ENCODE measurements at places on chromosomes 12 and 14.

DNA sequence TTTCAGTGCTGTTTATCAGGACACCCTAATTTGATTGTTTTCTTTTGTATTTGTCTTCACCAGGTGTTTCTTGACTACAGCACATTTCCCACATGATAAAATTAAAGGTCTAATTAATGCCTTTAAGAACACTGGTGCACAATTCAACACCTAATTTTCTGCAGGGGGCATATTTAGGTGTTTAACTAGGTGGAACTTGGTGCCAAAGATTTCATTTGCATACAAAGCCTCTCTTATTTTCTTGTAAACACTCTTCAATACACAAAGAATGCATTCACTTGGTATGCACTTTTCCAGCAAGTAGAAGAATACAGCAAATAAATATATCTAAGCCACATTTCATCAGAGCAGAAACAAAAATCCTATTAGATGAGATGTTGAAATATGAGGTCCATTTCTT lies 646.2 kb upstream of the FOXG1 start:
- no peak for DNase-seq

DNA sequence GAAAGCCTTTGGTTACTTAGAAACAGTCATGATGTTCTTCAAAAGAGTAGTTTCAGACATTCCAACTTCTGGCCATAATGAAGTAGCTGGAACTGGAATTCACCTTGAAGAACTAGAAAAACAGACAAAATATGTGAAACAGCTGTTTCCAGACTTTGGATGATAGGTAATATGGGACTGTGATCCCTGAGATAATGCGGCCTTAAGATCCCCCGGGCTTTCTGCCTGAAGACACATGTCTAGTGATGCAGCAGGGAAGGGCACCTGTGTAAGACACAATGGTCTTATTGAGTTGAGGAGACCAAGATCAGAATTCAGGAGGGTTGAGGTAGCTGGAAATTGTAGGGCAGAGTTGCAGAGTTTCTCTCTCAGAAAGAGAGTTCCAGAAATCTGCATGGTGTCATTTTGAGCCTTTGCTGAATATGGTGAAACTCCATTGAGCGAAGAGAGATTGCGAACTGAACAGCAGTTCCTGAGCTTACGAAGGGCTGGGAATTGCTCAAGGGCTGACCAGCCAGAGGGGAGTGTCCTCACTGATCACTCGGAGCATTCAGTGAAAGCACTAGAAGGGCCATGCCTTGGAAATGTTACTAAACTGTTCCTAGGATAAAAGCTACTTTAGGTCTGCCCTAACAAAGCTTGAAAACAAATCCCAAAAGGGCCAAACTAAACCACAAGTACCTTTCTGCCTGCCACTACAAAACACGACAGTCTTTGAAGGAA lies 41.7 kb upstream of the FRS2 start:
- no peak for DNase-seq

DNA sequence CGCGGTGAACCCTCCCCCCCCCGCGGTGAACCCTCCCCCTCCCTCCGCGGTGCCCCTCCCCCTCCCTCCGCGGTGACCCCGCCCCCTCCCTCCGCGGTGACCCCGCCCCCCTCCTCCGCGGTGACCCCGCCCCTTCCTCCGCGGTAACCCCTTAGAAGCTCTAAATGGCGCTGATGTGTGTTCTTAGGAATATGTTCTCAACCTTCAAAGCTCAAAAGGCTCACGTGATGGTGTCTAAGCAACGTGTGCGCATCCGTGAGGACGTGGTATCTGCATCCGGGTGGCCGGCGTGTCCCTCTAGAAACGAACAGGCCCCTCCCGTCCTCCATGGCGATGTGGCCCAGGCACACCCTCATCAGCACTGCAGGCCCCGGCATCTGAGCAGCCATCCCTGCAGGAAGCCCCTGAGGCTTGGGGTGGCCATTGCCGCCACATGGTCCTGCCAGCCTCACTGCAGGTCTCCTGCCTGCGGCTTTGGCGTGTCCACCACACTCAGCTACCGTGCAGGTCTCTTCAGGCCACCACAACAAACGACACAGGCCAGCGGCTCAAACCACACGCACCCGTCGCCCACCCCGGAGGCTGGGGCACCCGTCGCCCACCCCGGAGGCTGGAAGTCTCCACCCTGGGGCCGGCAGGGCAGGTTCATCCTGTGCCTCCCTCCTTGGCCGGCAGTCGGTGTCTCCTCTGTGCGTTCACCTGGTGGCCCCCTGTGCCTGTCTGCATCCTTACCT lies 14.5 kb upstream of the FBRSL1 start:
- no peak for DNase-seq

GRCh38 chr12:6778217-6778573 lies 5.9 kb downstream of the LAG3 start:
- peak; percentile 64 for DNase-seq

DNA sequence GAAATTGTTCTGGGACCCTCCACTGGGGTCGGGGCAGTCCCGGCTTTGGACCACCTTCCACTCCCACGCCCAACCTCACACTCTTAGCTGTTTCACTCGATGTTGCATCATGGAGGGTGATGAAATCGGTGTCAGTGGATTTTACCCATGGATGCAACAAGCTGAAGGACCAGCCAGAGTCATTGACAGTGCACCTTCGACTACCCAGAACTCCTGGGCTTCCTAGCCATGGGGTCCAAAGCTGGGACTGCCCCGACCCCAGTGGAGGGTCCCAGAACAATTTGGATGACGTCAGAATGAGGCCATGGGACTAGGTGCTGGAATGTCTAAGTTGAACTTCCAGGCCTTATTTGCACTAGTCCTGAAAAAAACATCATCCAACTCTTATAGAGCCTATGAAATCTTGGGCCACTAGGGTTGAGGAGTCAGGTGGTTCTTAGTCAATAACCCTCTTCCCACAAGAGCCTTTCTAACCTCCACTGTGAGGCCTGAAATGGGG lies 882 bp upstream of the IL23A start:
- no peak for DNase-seq

DNA sequence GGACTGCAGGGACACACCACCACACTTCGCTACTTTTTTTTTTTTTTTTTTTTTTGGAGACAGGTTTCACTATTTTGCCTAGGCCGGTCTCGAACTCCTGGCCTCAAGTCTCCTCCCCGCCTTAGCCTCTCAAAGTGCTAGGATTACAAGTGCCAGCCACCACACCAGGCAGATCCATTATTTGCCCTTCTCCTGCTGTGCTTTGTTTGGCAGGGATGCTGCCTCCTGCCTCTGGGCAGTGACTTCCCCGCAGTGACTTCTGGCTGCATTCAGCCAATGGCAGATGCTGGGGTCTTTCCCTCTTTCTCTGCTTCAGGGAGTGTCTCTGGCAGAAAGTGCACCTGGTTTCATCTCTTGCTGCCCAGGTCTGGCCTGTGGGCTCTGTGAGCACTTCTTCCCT lies 6.7 kb upstream of the MORN3 start:
- DNase-seq = no peak

DNA sequence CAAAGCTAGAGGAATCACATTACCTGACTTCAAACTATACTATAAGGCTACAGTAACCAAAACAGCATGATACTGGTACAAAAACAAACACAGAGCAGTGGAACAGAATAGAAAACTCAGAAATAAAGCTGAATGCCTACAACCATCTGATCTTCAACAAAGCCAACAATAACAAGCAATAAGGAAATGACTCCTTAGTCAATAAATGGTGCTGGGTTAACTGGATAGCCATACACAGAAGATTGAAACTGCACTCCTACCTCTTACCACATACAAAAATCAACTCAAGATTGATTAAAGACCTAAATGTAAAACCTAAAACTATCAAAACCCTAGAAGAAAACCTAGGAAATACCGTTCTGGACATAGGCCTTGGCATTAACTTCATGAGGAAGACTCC lies 182.6 kb upstream of the CNOT2 start:
- DNase-seq = no peak

DNA sequence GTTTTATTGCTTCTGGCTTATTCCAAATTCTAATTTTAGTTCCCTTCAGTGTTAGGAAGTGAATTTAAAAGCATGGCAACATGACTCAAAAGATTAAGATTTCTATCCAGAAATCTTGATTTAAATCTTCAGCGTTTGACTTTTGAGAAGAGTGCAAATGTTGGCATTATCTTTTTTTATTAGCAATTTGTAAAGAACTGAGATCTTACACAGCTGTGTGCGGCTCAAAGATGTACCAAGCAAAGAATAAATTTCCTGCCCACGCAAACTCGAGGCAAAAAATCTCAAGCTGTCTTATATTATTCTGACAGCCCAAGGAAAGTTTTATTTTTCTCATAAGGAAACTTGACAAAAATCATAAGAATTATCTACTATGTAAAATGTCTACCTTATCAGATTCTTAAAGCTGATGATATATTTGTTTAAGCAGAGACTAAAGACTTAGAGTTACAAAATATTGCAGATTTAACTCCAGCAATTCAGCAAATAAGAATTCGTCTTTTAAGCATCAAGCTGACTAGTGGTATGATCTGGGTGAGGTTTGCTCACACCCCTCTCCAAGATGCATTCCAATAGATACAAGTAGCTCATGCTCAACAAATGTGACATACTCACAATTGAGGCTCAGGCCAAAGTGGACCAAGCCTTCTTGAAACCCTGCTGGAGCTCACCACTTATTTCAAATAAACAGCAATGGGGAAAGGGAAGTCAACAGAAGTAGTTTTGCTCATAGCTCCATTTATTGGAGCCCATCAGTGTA lies 47.4 kb upstream of the POC1B start:
- no peak for DNase-seq

GRCh38 chr14:29310210-29310609 lies 543.6 kb downstream of the FOXG1 start:
- no peak for DNase-seq

- no peak for DNase-seq
Observed at GRCh38 chr12:110354172-110354780, 49.2 kb downstream of the ANAPC7 start.

DNA sequence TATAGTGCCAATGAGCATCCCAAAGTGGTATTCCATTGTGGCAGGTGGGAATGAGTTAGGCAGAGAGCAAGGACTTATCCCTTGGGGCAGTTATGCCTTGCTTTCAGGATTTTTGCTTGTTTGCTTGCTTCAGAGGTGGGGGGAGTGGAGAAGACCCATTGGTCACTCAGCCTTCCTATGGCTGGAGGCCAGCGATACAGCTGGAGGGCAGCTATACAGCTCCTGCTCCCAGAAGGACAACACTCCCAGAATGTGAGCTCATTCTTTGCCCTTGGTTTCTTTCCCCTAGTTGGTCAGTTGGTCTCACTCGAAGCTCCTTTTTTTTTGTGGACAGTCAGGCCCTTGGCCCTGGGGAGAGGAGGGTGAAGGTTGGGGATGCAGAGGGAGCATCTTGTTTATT lies 14.5 kb downstream of the KRT83 start:
- DNase-seq = no peak

- no peak for DNase-seq
Observed at GRCh38 chr14:99564256-99564925, 39.6 kb downstream of the CCDC85C start.

DNA sequence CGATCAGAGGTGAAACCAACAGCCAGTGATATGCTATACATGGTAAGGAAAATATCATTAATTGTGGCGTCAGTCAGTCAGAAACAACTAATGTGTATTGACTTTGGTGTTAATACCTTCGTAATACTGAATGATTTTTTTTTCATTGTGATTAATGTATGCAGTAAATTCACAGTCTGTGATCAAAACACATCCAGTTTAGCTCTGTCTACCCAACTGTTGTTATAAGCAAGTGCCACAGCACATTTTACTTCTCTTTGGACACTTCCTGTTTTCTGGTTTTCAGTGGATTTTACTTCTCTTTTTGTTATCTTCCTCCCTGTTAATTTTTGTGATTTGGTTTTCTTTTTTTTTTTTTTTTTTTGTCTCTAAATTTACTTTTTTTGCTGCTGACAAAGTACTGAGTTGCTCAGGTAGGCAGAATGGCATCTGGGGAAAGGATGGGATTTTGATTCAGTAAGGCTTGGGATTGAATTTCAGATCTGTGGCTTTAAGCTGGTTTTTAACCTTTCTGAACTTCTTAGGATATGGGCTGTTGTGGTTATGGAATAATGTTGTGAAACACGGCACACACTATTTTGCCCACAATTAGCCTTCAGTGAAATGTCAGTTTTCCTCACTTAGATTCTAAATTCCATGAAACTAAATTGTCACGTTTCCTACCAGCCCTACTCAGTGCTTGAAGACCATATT lies 604 bp downstream of the GLIPR1 start:
- DNase-seq = no peak

DNA sequence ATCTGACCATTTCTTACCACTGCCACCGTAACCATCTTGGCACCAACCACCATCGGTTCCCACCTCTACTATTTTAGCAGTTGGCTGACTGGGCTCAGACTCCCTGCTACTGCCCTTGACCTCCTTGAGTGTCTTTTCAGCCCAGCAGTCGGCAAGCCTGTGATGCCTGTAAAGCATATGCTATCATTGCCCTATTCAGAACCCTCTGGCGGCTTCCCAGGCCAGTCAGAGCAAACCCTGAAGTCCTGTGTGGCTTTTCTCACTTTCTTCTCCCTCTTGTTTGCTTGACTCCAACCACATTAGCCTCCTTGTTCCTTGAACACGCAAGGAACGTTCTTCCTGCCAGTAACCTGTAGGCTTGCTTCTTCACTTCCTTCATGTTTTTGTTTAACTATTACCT lies 6.2 kb downstream of the IRAK3 start:
- DNase-seq = no peak

DNA sequence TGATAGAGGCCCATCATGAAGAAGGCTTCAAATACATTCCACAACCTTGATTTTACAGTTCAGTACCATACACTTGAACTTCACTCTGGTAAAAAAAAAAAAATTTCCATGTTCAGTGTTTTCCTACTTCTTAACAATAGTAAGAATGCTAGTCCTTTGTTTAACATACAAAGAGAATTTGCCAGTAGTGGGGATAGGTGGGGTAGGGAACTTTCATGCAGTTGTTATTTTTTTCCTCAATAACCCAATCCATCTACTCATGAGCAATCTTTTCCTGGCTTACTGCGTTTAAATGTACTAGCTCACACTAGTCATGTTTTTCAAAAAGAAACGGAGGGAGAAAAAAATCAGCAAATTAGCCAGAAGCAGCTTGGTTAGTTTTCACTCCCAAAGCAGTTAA lies 206.1 kb downstream of the PRKD1 start:
- DNase-seq = no peak

DNA sequence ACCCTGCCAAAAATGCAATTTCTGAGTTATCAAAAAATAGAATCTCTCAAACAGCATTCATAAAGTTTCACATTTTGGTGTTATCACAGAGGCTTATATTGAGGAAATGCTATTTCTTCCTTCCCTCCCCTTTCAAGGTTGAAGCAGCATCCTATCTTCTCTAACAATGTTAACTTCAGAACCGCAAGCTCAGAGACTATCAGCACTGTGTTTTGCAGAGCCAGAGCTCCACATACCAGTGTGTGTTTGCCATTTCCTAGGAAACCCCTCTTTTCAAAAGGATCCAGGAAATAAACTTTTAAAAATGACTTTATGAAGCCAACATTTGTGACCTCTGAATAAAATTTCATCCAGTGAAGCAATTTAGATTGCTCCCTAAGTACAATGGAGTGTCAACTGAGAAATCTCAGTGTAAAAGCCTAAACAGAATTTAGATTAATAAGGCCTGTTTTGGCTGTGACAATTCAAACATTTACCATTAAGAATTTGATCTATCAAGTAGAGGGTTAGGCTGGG lies 332.6 kb downstream of the NOVA1 start:
- DNase-seq = no peak

All from mesendoderm (in vitro differentiated cells).